ENCODE measurements at places on chromosomes 5 and 9.

DNA sequence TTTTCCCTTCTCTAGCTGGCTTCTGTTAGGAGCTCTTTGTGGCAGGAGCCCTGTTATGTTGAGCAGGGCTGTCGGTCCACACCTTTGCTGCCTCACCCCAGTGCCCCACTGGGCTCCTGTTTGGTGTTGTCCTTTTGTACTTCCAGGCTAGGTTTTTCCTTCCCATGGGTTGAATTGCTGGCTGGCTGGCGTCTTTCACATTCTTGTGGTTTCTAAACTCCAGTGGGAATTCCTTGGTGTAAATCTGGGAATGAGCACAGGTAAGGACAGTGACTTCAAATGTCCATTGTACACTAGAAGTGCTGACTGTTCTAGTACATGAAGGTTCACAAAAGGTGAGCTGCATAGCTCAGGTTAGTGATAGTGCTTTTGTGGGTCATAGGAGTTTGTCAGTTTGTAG, 30.4 kb downstream of the RASGRF2 start:
- DNase-seq, result no peak

GRCh38 chr5:144189800-144190429, 19.2 kb downstream of the KCTD16 start:
- peak; percentile 87 for DNase-seq

DNA sequence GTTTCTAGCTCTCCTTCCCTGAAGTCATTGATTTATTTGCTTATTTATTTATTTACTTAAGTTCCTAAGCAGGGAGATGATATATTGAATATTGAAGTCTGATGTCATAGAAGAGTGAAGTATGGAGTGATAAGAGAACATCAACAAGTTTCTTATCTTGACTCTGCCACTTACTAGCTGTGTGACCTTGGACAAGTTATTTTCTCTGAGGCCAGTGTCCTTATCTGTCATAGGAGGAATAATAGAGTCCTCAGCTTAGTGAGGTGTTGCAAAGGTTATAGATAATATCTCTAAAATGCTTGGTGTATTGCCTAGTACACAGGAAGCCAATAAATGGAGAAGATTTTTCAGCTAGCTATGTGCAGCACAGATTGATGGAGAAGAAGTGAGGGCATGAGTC, 32.4 kb upstream of the PIP5K1B start:
- DNase-seq, result no peak

- DNase-seq, result peak; percentile 74
Measured at GRCh38 chr9:95726756-95727155, 148.7 kb upstream of the ERCC6L2 start.

Measured in lung microvascular endothelial cell (primary cell).